NCI-H2107 (cell line): ENCODE measurements at places on chromosomes 7 and 10.
A peak's percentile ranks its signal among the peaks of the same experiment; 100 is the strongest.

DNA sequence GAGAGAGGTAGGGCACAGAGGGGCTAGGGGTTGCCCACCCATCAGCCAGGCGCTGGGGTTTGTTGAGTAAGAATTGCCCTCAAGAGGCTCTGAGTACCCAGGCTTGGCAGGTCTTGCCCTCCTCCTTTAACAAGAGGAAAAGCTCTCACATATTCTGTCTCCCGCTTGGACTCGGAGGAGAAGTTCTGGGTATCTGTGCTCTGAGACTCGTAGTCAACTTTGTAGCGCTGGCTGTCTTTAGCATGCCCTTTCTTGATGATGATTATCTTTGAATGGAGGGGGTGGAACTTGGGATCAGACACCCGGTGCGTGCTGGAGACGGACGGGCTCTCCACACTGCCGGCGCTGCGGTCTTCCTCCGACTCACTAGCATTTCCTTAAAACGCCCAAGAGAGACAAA is 4.0 kb downstream of the IGFBP3 start:
- no peak for DNase-seq

- no peak for DNase-seq
Observed at GRCh38 chr10:53839440-53840039, 961.5 kb downstream of the PCDH15 start.

DNA sequence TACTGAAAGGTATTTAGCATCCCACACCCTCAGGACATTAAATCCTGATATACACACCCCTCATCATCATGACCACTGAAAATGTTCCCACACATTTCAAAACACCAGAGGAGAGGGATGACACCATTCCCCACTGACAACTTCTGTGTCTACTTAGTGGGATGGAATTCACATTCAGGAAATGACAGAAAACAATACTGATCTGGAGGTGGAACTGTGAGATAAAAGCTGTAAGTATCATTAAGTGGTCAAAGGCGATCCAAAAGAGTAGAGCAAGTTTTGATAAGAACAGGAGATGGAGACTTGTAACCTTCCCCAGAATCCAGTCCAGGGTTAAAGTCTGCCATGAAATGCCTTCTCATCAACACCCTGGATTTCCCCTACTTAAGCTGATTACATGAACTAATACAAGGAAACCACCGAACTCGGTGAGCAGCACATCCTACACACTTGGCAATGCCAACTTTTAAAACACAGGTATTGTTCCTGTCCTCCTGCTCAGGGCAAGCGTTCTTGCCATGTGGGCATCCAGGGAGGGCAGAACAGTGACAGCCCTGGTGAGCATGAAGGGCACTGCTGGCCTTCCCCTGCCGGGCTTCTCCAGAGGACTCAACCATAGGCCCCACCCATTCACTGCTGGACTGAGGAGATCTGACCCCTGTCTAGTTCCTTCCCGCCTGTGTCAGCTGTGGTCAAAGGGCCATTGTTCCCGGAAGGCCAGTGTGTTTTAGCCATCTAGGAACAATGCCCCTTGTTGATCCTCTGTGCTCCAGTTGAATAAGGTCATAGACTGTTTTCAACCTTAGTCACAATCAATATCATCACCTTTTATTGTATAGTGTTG is 85.0 kb downstream of the SGMS1 start:
- no peak for DNase-seq

DNA sequence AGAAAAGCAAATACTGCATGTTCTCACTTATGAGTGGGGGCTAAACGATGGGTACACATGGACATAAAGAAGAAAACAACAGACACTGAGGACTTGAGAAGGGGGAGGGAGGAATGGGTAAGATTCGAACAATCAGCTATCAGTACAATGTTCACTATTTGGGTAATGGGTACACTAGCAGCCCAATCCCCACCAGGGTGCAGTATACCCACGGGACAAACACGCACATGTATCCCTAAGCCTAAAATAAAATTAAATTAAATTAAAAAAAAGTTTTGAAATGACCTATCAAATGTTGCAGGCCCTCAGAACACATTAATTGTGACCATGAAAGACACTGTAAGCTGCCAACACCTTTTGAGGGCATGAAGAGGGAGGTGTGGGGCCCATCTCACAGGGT is 316.0 kb downstream of the WDR37 start:
- DNase-seq, result no peak

GRCh38 chr10:80462981-80463741 is 9.1 kb downstream of the TSPAN14 start:
- DNase-seq, result no peak

- no peak for DNase-seq
Observed at GRCh38 chr7:30920021-30920583, 8.4 kb downstream of the AQP1 start.

DNA sequence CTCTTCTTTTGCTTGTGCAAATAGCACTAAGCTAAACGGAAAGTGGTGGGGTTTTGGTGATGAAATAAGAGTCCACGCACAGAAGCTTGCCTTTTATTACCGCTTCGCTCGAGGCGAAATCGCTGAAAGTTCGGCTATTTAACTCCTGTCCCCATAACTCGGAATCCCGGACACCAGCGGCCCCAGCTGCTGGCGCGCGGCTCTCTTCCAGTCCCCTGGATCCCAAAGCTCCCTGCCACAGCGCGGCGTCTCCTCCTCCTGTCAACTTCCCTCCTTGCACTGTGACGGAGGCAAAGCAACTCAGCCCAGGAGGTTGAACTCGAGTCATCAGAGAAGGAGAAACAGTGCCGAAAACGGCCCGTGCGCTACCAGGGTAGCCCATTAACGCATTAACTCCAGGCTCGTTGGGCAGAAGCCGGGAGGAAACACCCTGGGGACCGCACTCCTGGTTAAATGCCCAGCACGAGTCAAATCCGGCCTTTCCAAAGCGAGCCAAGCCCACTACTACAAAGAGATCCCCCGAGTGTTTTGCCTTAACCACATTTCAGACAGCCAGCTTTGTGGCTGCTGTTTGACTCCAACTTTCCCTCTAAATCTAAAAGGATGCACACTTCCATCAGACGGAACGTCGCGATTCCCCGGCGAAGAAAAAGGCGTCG is 1.3 kb downstream of the SEMA3D start:
- peak; percentile 30 for DNase-seq

DNA sequence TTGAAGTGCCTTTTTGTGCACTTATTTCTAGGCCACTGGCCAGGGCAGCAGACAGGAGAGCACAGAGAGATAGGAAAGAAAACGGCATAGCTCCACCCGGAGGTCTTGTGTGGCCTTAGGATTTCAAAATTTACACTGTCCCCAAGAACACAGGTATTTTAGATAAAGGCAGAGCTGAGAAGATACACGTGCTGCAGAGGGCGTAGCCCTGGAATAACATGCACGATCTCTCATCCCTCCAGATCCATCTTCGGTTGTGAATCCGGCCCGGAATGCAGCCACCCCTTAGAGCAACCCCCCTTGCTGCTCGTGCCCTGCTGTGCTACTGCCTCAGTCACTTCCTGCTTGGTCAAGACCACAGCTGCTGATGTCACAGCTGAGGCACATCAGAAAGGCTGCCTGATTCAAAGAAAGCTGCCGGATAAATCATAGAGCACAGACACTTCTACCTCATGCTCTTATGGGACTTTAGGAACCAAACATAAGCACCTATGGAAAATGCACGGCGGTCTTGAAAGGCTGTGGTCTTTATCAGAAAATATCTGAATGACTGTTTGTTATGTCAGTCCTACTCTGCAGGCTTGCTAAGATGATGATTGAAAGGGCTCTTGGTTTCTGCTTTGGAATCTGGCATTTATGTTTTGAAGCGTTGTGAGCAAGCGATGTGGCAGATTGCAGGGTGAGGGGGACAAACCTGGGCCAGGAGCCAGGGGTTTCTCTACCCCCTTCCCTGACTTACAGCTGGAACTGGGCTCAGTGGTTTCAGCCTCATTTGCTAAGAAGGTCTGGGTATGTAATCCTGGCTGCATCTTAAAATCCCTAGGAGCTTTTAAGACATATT is 152.0 kb downstream of the SVIL start:
- DNase-seq, result no peak

GRCh38 chr10:23157239-23157681 is 34.9 kb upstream of the PTF1A start:
- no peak for DNase-seq

DNA sequence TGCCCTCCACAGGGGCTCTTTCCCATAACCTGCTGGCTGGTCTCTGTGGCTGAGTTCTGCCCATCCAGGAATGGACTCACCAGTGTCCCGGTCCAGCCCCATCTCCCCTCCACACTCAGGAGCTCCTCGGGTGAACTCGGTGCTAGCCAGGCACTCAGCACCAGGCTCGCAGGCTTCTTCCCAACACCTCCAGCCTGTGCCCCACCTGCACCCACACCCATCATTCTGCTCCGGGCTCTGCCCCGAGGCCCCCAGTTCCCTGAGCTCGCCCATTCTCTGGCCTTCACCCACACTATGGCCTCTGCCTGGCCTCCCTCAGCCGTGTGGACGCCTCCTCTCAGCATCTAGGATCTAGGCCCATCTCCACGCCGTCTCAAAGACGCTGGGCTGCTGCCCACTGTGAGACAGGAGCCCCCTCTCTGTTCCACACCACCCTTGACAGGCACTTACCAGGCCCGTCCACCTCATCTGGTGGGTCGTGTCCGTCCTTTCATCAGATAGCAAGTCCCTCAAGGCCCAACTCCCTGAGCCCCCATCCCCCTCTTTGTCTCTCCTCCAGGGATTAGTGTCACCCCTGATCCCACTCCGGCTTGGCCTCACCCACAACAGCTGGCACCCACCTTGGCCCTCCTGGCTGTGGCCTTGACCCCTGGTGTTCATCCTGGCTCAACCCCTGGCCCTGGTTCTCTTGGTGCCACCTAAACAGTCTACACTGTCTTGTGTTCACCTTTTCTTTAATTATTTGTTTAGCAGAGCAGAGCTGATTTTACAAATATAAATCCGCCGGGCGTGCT is 76.0 kb upstream of the FAM20C start:
- no peak for DNase-seq

DNA sequence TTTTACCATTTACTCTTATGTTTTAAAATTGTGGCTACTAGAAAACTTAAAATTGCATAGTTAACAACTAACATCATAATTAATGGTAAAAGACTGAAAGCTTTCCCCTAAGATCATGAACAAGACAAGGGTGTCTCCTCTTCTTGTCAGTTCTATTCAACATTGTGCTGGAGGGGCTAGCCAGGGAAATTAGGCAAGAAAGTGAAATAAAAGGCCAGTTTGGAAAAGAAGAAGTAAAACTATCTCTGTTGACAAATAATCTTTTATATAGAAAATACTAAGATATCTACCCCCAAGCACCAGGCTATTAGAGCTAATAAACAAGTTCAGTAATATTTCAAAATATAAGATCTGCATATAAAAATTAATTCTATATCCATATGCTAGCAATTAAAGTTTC is 46.9 kb upstream of the MXI1 start:
- DNase-seq, result no peak

DNA sequence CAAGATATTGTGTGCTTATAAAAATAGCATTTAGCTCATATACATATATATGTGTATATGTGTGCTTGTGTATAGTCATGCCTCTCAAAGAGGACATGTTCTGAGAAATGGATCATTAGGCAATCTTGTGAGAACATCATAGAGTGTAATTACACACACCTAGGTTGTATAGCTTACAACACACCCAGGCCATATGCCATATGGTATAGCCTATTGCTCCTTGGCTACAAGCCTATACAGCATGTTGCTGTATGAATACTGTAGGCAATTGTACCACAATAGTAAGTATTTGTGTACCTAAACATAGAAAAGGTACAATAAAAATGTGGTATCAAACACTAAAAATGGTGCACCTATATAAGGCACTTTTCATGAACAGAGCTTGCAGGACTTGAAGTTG is 1510.5 kb upstream of the LRRTM3 start:
- no peak for DNase-seq

- DNase-seq, result no peak
Observed at GRCh38 chr10:117960345-117960935, 86.3 kb downstream of the RAB11FIP2 start.

GRCh38 chr7:133020496-133020895 is 61.4 kb downstream of the CHCHD3 start:
- no peak for DNase-seq

DNA sequence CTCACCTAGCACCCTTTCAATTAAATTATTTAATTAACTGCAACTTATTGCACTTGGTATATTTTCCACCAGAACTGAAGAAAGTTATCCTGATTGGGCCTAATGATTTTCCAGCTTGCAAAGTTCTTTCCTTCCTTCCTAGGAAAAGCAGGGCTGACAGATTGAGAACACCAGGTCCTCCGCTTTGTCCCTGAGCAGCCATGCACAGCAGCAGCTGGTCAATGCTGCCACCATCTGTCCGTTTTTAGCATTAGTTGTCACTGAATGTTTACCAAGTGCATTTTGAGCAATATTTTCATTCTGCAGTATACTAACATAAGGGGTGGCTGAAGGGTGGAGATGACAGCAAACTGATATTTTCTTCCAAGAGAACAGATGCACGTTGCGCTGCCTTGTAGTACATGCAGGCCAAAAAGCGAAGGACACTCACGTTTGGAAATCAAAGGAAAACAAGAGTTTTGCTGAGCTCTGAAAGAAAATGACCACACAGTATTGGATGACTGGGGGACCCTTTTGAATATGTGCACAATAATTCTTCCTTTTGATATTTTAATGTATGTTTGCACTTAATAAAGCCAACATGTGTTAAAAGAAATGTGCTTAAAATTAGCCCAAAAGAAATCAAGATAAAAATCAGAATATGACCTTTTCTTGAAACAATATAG is 248.8 kb upstream of the PTN start:
- DNase-seq, result peak; percentile 47

DNA sequence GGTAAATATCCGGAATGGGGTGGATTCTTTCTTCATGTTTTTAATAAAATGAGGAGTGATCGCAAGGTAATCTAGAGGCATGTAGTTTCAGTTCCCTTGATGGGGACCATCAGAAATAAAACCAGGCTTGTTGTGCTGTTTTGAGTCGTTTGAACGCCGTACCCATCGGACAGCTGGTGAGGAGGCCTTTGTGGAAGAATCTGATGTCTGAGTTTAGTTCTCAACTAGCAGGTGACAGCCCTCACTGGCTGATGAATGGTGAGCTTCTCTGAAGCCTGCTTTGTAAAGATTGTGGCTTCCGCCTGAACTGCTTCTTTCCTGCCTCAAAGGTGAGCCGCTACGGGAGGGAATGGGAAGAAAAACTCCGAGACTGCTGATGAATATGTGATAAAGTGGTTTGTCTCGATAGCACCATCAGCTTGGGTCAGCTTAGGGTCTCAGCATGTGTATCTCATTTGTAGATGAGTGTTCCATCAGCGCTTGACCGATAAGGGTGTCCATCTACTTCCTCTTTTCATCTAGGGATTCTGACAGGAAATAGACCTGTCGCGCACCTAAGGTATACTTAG is 977 bp downstream of the TMEM248 start:
- no peak for DNase-seq
